ENCODE measurements at places on chromosomes 4 and X.
A peak's percentile ranks its signal among the peaks of the same experiment; 100 is the strongest.

- no peak for ATAC-seq
These were observed 18.0 kb downstream of the TRAPPC2 start for GRCh38 chrX:13716455-13716854.

DNA sequence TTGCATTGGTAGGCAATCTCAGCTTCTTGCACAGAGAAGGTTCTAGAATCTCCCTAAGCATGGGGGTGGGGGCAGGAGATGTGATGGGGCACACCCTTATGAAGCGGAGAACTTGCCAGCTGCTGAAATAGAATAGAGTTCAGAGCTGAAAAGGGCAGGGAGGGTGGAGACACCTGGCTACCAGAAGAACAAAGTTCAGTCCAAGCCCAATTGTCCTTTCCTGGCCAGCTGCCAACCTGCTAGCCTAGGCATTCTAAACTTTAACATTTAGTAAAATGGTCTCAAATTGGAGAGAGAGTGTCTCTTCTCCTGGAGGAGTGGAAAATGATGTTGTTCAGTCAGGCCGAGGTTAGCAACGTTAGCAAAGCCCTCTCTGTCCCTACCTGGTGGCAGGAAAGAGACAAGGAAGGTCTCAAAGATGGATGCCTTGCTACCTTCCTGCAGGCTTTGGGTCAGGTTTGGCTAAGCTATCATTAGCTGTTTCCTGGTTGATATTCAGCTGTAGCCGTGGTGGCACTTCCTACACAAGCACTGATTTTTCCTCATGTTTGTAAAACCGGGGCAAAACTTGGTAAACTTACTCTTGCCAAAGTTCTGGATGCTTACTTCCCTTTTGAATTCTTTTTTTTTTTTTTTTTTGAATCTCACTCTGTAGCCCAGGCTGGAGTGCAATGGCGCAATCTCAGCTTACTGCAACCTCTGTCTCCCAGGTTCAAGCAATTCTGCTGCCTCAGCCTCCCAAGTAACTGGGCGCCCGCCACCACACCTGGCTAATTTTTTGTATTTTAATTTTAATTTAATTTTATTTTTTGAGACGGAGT, 34.7 kb upstream of the NYX start:
- ATAC-seq: no peak

DNA sequence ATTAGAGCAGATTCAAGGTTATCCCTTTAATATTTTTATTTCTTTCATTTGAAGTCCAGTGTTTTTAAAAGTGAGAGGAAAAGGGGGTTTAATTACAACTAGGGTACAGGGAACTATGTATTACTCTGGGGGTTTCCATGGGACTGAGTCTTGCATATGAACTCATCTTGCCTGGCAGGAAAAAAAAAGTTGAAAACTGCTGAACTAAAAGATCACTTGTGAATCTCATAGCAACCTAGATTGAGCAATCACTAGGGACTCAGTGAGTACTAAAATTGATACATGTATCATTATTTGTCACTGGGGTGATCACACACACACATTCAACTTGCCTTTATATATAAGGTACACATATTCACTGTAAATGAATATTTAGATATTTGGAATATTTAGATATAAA, 180.7 kb upstream of the SFRP2 start:
- no peak for ATAC-seq

DNA sequence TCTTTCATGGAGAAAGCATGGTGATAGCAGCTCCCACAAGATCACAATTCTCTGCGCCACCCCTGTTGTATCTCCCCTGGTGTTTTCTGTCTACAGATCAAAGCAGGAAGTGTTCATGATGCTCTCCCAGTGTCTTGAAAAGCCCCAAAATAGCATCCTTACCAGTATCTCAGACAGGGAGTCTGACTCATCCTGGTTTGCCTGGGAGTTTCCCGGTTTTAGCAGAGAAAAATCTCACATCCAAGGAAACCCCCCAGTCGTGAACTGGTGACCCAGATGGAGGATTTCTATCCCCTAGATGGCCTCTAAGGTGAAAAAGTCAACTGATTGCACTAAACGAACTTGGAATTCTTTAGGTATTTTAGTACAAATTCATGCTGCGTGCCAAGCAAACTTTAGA, 64.3 kb upstream of the NR0B1 start:
- no peak for ATAC-seq

GRCh38 chr4:159284113-159284512, 181.2 kb downstream of the RAPGEF2 start:
- ATAC-seq: no peak

DNA sequence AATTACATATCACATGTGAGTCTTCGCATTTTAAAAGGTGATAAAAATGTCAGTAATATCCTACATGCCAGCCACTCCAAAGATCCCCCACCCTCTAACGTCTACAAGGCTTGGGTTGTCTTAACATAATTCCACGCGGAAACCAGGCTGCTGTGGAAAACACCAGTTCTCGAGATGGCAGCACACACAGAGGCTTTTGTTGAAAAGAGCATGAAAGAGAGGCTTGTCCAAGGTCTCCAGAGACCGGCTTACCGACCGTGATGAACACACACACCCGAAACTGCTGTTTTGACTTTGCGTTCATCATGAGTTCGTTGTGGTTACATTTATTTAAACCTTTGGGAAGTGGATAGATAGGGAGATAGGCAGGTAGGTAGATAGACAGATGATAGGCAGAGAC, 87.9 kb downstream of the CRLF2 start:
- ATAC-seq: no peak

DNA sequence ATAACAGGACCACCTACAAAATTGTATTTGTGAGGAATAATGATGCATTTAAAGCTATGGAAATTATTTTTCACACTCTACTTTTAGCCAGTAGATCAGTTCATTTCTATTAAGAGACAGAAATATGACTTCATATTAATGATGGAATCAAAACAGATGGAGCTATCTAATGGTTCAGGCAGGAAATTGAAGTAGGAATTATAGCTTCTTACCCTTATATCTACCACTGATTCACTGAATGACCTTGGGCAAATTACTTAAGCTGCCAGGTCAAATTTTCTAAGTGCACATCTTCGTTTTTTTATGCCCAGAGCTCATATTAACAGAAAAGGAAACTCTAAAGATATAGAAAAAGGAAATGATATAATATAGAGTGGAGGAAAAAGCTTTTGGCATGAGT, 323.1 kb downstream of the PCDH10 start:
- no peak for ATAC-seq

DNA sequence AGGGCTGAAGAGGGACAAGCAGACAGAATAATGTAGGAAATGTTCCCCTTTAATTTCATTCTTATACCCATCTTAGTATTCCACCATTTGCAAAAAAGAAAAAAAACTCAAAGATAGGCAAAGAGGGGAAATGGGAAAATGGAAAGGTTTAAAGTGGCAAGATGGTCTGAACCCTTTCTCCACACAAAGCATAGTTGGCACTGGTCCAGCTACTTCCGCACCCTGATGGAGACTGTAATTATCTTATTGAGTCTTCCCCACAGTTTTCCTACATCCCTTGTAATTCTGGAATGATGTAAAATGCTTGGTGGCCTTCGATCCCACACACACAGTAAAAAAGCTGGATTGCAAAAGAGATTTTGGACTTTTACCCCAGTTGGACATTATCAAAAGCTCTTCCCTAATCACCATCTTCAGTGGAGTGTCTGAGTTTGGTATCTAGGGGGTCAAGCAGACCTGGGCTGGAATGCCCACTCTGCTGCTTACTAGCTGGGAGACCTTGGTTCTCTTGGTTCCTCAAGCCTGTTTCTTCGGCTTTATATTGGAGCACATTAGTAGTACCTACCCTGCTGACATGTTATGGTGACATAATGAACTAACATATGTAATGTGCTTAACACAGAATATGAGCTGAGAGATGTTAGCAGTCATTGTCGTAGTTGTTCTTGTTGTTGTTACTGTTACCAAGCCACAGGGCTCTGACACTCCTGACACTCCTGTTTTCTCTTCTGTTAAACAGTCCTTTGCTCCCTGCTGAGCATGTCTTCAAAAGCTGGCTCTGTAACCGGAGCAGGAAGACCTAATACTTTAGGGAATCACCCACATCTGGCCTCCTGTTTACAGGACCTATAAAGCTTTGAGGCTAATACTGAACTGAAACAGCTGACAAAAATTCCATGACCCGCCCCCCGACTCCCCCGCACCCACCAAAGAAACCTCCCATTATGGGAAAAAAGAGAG, 4.7 kb downstream of the SRPX2 start:
- ATAC-seq: peak; percentile 53

DNA sequence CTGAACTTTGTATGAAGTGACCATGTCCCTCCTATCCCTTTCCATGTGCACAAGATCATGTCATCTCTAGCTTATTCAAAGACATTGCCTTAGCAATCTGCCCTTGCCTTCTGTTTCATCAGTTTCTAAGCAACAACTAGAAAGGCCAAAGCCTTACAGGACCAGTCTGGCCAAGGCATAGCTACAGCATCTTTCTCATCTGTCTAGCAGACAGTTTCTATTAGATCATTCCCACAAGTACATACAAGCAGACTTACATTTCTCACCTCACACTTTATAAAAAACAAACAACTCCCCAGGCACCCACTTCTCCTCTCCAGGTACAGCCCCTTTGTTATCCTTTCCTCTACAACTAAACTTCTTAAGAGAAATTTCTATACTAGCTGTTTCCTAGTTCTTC, 188.7 kb upstream of the AADAT start:
- no peak for ATAC-seq

- no peak for ATAC-seq
These were observed 113.5 kb upstream of the TTC29 start for GRCh38 chr4:147059064-147059731.

GRCh38 chr4:20046179-20046578, 205.5 kb upstream of the SLIT2 start:
- no peak for ATAC-seq

GRCh38 chr4:54094451-54094850, 5.5 kb upstream of the GSX2 start:
- no peak for ATAC-seq

DNA sequence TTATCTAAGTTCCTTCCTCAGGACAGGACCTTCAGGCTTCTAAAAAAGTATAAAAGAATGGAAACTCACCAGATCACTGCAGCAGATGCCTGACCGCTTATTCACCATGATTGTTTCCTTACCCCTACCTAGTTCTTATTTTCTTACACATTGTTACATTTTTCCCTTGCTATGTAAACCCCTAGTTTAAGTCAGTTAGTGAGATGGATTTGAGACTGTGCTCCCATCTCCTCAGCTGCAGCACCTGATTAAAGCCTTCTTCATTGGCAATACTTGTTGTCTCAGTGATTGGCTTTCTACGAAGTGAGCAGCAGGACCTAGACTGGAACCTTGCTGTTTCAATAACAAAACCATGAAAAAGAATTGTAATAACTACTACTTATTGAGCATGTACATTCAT, 4.7 kb downstream of the SPARCL1 start:
- ATAC-seq: no peak

DNA sequence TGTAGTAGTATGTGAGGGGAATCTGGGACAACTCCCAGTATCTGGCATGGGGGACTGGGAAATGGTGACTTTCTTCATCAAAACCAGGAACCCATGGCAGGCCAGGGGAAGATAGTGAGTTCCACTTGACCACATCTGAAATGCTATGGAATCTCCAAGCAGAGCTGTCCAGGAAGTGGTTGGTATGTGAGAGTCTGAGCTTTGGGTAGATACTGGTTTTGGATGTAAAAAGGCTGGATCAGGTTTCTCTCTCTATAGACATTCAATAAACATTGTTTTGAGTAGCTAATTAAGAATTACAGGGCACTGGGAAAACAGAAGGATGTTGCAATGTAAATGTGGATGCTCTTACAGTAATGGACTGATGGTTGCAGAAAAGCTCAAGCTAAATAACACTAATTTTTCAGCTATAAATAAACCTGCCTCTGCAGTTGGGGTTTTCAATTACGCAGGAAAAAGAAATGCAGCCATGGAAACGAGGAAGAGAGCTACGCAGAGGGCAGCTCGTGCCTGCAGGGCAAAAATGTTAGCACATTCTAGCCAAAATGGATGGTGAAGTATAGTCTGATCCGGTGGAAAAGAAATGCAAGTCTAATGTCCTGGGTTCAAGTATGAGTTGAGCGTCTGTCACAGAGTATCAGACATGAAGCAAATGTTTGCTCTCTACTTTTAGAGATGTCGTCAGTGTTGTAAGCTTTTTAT, 13.4 kb upstream of the CHRNA9 start:
- no peak for ATAC-seq

GRCh38 chr4:79563219-79563618, 155.2 kb upstream of the GK2 start:
- ATAC-seq: no peak

DNA sequence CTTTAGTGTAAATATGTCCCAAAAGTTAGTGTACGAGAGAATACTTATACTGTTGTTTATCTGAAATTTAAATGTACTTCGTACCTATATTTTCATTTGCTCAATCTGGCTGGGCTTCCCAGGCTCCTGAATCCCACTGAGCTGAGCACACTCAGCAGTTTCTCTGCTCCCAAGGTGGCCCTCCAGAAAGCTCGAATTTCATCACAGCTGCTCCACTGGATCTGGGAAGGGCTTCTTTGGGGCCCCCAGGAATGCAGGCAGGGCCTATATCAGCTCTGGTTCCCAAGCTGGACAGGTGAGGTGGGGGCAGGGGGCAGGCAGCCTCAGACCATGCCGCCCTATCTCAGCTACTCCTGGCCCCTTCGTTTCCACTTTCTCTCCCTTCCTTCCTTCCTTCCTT, 1.5 kb upstream of the FATE1 start:
- ATAC-seq: no peak

DNA sequence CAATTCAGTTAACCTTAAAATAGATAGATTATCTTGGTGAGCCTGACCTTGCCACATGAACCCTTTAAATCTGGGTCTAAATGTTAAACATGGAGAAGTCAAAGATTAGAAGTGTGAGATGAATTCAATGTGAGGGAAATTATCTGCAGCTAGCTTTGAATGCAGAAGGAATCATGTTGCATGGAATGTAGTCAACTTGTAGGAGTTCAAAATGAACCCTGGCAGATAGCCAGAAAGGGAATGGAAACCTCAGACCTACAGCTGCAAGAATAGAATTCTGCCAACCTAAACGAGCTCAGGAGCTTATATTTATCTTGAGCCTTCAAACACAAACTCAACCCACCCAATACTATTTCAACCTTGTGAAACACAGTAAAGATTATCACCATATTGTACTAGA, 632.5 kb downstream of the KCTD8 start:
- ATAC-seq: no peak

GRCh38 chr4:79964400-79965211, 108.4 kb downstream of the ANTXR2 start:
- no peak for ATAC-seq

GRCh38 chr4:128025319-128025718, 35.8 kb upstream of the LARP1B start:
- no peak for ATAC-seq

- peak; percentile 39 for ATAC-seq
These were observed 50.5 kb upstream of the FAM47C start for GRCh38 chrX:36957425-36958328.

GRCh38 chr4:178712486-178712885, 1270.2 kb upstream of the AGA start:
- ATAC-seq: no peak

DNA sequence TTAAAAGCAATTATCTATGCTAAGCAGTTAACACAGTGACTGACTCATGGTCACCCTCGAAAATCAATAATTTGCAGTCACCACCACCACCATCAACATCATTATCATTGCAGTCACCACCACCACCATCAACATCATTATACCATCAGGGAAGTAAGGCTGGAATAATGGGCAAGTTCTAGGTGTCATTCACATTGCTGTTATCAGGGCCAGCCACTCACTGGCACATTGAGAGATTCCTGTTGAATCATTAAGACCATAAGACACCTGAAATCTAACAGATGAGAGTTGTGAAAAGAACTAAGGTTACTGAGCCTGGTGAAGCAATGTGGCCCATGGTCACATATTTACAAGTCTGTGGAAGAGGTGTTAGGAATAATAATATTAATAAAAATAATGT, 247.7 kb upstream of the BOD1L1 start:
- no peak for ATAC-seq

GRCh38 chrX:155293771-155294170, 29.5 kb upstream of the RAB39B start:
- ATAC-seq: no peak

Data from gastroesophageal sphincter (tissue), 4 donors.